ENCODE measurements at places on chromosomes 2 and 18.
A peak's percentile ranks its signal among the peaks of the same experiment; 100 is the strongest.

DNA sequence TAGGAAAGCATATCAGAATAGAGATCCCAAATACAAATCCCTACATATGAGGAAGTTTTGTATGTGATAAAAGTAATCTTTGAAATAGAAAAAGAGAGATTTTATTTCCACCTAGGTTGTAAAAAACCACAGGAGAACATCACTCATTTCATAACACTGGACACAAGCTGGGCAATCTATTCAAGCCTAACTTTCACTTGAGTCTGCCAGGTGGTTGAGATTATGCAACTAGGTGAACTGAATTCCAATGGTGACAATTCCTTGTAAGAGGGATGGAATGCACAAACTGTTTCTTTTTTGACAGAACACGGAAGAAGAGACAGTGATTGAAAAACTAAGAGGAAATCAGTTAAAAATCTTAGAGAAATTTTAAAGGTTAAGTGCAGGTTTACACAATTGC, 619.6 kb upstream of the TMEFF2 start:
- no peak for DNase-seq

DNA sequence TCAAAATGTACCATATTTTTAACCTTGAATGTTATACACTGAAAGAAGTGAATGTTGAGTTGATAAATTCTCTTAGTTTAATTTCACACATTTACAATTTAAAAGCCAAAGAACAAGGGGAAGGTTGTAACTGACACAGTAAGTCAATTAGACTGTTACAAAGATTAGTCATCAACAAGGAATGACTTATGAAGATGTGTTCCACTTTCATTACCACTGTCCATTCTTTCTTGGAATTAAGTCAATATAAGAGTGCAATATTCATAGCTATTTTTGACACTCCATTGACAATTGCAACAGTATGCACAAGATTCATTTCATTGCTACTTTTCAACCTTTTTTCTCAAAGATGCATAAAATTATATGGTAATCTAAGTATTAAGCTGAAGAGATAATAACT, 291.3 kb downstream of the RIT2 start:
- DNase-seq: no peak

GRCh38 chr2:62741127-62741526, 35.6 kb downstream of the EHBP1 start:
- no peak for DNase-seq

DNA sequence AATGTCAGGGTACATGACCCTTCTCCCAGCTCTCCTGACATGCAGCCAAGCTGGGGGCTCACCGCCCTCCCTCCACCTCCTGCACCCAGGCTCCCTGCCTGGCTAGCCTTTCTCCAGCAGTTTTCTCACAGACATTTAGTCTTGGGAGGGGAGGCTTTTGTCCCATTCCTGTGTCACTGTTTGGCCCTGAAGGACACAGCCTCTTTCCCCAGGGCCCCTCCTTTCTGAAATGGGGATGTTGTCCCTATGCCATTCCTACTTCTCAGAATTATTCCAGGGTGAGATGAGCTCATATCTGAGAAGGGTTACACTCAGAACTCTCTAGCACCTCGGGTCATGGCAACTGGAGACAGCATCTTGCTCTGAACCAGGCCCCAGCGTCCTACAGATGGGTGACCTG, 47.3 kb upstream of the MRPL33 start:
- no peak for DNase-seq

GRCh38 chr2:4653991-4654390, 950.6 kb downstream of the DCDC2C start:
- no peak for DNase-seq

GRCh38 chr18:22564036-22564435, 146.3 kb upstream of the CTAGE1 start:
- no peak for DNase-seq

DNA sequence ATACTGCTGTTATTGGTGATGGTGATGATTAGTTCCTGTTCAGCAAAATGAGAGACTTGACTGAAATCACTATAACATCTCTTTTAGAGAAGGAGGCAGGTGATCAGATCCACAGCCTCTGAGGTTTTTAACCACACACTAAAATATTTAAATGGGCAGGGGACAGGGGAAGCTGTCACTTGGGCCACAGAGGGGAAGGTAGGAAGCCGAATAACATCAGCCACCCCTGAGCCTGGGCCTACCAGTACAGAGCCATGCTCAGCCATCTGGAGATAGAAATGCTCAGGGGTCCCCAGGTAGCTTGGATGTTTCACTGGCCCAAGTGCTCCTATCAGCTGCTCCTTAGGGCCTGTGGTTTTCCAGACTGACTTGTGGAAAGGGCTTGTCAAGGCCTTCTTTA, 122.3 kb downstream of the MRO start:
- no peak for DNase-seq

DNA sequence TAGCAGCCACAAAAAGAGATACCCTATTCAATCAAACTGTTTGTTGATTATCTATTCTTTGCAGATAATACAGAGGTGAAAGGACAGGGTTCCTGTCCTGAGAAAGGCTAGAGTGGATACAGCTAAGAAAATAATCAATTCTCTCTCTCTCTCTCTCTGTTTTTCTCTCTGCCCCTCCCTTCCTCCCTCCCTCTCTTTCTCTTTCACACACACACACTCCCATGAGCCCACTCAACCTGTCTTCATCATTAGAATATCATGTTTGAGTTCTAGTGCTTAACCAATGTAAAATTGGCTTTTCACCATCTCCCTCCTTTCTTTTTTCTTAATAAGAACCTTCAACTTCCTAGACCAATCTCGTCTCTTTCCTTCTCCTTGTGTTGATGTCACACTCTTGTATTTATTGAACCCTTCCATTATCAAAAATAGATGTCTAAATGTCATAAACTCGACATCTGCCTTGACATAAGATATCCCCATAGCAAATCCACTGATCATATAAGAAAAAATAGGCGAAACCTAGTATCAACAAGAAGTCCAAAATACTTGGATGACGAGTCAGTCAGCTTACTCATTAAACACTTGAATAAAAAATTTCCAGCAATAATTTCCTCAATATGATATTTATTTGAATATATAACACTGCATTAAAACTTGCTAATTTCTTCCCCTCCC, 42.8 kb upstream of the CYTIP start:
- no peak for DNase-seq

GRCh38 chr18:2108591-2108990, 462.7 kb downstream of the METTL4 start:
- DNase-seq: peak; percentile 53

DNA sequence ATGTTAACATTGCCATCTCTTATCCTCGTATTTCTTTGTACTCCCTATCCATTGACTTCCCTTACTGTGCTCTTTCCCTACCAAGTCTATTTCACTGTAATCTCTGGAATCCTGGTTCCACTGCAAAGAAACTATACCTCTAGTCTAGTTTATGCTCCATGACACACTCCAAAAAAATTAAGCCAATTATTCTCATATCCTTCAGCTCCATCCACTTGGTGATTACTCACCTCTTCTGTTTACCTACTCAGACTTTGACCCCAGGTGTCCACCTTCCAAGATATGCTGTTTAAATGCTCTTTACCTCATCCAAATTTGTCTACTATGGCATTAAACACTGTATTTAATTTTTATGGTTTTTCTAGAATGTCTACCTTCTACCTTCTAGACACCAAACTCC, 137.9 kb downstream of the ATAD2B start:
- DNase-seq: no peak

DNA sequence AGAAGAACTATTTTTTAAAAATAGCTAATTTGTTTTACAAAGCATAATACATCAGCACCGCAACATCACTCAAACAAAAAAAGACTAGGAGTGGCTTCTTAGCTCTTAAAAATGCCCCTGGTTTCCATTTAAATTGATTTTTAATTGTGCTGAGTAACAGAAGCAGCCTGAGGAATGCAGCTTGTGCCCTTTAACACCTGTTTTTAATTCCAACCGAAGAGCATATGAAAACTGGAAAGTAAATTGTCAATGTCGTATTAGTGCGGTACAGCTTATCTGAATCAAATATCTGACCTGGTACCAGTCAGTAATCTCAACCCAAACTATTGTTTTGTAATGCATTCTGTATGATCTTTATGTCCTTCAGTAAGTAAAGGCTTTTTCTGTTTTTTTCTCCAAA, 13.2 kb upstream of the CD302 start:
- no peak for DNase-seq

GRCh38 chr18:14999085-14999975, 251.4 kb downstream of the ANKRD30B start:
- DNase-seq: no peak

DNA sequence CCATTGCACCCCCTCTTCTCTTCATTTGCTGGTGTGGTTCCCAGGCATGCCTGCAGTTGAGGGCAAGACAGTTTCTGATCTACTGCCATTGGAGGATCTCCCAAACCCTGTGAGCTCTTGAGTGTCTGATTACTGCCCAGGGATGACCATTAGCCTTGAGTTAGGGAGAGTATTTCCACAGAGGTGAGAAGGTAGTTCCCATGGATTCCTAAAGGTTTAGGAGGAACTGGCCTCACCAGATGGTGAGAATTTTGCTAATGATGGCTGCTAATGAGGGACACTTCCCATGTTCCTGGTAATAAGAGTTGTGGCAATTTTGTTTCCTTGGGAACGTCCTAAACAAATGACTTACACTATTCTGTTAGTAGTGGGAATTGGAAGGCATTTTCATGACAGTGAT, 42.5 kb downstream of the PTPRM start:
- DNase-seq: no peak

- no peak for DNase-seq
Observed at GRCh38 chr2:129189617-129190319, 789.7 kb upstream of the RAB6C start.

DNA sequence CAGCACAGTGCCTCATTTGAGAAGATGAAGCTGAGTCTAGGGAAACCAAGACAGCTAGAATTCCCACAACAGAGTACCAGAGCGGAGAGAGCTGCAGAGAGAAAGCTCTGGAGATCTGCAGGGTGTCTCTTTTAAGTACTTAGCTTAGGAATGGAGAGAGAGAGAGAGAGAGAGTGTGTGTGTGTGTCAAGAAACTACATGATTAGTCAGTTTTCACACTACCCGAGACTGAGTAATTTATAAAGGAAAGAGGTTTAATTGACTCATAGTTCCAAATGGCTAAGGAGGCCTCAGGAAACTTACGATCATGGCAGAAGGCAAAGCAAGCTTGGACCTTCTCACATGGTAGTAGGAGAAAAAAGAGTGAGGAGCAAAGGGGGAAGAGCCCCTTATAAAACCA, 64.0 kb downstream of the HIBCH start:
- no peak for DNase-seq

DNA sequence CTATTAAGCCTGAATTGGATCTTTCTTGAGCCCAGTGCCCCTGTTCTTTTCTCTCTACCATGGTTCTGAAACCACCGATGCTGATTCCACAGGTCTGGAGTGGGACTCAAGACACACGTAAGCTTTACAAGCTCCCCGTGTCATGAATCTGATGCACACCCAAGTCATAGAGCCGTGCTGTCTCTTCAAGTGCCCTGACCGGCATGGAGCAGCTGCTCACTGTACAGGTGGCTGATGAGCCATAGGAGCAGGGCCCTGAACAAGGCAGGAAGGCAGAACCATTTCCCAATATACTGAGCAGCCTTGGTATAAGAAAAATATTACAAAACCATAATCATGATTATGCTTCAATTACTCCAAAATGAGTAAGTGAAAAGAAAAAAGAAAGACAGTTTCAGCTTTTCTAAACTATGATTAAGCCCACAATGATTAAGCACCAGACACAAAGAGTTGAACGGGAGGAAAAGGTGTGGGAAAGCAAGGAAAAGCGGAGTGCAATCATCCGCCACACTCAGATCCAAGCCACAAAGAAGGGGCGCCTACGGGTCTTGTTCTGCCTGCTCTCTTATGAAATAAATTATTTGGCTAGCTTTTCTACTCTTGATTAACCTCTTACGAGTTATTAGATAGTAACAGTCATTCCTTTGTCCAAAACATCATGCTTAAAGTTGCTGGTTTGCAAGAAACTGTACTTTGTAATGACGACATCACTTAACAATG, 41.7 kb downstream of the NOL10 start:
- no peak for DNase-seq

- no peak for DNase-seq
Observed at GRCh38 chr2:238897122-238897880, 49.4 kb downstream of the TWIST2 start.

DNA sequence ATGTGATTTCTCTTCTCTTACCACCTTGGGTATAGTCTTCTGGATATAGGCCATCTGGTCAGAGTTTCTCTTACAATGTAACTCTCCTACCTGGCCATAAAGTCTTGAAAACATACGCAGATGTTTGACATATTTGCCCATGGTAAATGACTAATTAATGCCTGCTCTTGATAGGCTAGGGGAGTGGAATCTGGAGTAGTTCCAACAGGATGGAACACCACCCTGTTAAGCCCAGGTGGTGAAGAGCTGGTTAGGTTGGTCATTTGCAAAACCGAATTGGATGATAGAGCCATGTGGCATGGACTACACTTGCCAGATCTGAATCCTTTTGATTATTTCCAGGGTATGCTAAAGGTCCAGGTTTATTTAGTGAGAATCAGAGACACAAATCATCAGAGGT, 36.5 kb downstream of the HADHB start:
- no peak for DNase-seq

- DNase-seq: no peak
Observed at GRCh38 chr2:96163768-96164429, 18.7 kb upstream of the DUSP2 start.

DNA sequence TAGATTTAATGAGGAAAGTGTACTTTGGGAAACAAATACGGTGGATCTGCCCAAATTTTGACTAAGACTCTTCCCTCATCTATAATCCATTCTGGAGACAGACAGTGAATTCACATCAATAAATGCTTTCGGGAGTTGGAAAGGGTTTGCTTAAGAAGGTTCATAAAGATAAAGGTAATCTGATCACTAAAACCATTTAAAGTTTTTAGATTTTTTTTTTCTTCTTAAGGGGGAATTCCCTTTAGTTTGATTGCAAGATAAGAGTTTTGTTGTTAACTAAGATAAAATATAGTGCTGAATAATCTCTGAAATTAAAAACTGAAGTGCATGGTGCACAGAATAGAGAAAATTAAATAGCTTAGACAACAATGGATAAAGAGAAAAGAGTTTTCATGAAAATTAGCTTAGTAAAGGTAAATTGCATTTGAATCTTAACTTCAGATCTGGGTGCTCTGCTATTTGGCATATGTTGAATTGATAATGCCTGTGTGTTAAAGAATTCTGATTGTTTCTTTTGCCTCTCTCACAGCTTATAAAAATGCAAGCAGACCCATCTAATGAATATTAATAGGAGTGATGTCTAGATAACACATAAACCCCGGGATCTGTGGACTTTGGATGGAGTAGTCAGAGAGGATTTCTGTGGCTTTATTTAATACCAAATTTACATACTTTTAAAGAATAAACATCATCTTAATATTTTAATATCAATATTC, 100.8 kb downstream of the MEIS1 start:
- no peak for DNase-seq

GRCh38 chr2:34280606-34281005, 681.5 kb upstream of the FAM98A start:
- no peak for DNase-seq

DNA sequence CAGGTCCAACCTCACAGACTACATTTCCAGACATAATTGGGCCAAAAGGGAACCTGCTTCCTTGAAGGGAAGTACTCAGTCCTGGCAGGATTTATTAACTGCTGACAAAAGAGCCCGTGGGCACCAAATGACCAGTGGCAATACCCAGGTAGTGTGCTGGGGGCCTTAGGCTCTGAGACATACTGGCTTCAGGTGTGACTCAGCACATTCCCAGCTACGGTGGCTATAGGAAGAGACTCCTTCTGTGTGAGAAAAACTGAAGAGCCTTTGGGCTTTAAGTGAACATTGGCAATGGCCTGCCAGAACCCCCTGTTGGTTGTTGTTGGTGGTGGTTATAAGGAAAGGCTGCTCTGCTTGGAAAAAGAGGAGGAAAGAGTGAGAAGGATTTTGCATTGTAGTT, 401.8 kb downstream of the KCNJ3 start:
- DNase-seq: no peak

Data from RPMI7951 (cell line).